ENCODE measurements at places on chromosomes 6 and 20. TPM values are rescaled to one million over a fixed set of nuclear protein-coding genes. Genes with fewer than 3 reads are reported as not detected.

The KIF25 gene
- total RNA-seq = not detected

The FAM217A gene
- not detected for total RNA-seq

The SLC17A1 gene
- not detected for total RNA-seq

The EXOC2 gene
- total RNA-seq = 31.9 TPM

The CDH22 gene
- not detected for total RNA-seq

The QKI gene
- 48.6 TPM for total RNA-seq

The GABRR1 gene
- total RNA-seq = not detected

The GSTA1 gene
- not detected for total RNA-seq

The HTR1B gene
- total RNA-seq = not detected

The MEP1A gene
- not detected for total RNA-seq

The MTCH1 gene
- 92.9 TPM for total RNA-seq

The WFDC5 gene
- 0.23 TPM for total RNA-seq

The PRICKLE4 gene
- total RNA-seq = not detected

The NDUFAF4 gene
- total RNA-seq = 65.4 TPM

The SRSF12 gene
- 0.26 TPM for total RNA-seq

The BPIFA2 gene
- not detected for total RNA-seq

The SIRPD gene
- not detected for total RNA-seq

The TFAP2D gene
- not detected for total RNA-seq

The NECAB3 gene
- 13.3 TPM for total RNA-seq

The CLIC5 gene
- 3.7 TPM for total RNA-seq

The DEFB129 gene
- total RNA-seq = not detected

The FOXO3 gene
- total RNA-seq = 7.4 TPM

The PHACTR3 gene
- not detected for total RNA-seq

The LY6G6D gene
- total RNA-seq = not detected

The PPP1R14C gene
- total RNA-seq = not detected

The NKX2-4 gene
- not detected for total RNA-seq

The AARS2 gene
- total RNA-seq = 17.5 TPM

The SNAI1 gene
- 0.34 TPM for total RNA-seq

The PNPLA1 gene
- total RNA-seq = not detected

The BHLHE23 gene
- not detected for total RNA-seq

The CRISP2 gene
- total RNA-seq = not detected

The ECT2L gene
- not detected for total RNA-seq

The TAAR5 gene
- not detected for total RNA-seq

The RIPPLY2 gene
- not detected for total RNA-seq

The GPR6 gene
- not detected for total RNA-seq

The WFDC2 gene
- 0.56 TPM for total RNA-seq

The CFAP61 gene
- total RNA-seq = 0.39 TPM

The SPACA1 gene
- total RNA-seq = not detected

The BRD2 gene
- total RNA-seq = 338 TPM

The MRAP2 gene
- not detected for total RNA-seq

The TAGAP gene
- total RNA-seq = 44.8 TPM

The DBNDD2 gene
- 22.4 TPM for total RNA-seq

The CRISP3 gene
- total RNA-seq = not detected

The APCDD1L gene
- not detected for total RNA-seq

The CTCFL gene
- not detected for total RNA-seq

The TOX2 gene
- 1.6 TPM for total RNA-seq

The HLA-DPA1 gene
- total RNA-seq = 11.5 TPM

The AURKA gene
- 114 TPM for total RNA-seq

The SIRPA gene
- total RNA-seq = 0.05 TPM

The MUC22 gene
- total RNA-seq = not detected

The BPI gene
- total RNA-seq = not detected

The WTAP gene
- 87.2 TPM for total RNA-seq

The SPEF1 gene
- total RNA-seq = 0.14 TPM

The TREML2 gene
- total RNA-seq = 7.1 TPM

The FOXQ1 gene
- not detected for total RNA-seq

The TSBP1 gene
- not detected for total RNA-seq

The OTOR gene
- not detected for total RNA-seq

The BEND6 gene
- total RNA-seq = not detected

The MAVS gene
- total RNA-seq = 23.2 TPM

The ZNF334 gene
- total RNA-seq = 4.9 TPM

Measured in activated CD4-positive, alpha-beta T cell treated with anti-CD3 and anti-CD28 coated beads for 36 hours (primary cell).